ENCODE measurements at places on chromosomes 6 and 20.

DNA sequence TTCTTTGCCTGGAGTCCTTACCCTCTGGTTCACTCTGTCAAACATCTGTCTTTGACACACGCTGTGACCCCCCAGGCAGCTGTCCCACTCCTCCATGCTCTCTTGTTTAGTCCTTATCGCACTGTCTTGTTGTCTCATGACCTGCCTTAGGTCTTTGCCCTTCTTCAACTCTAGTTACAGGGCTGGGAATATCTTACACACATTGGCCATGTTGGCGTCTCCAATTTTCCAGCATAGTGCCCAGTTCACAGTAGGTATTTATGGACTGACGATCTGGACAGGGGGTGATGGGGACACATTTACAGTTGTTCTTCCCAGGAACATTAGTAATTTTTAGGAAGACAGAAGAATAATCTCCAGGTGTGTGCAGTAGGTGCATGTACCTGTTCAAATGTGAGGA, 129.7 kb upstream of the SLC22A16 start:
- no peak for DNase-seq

DNA sequence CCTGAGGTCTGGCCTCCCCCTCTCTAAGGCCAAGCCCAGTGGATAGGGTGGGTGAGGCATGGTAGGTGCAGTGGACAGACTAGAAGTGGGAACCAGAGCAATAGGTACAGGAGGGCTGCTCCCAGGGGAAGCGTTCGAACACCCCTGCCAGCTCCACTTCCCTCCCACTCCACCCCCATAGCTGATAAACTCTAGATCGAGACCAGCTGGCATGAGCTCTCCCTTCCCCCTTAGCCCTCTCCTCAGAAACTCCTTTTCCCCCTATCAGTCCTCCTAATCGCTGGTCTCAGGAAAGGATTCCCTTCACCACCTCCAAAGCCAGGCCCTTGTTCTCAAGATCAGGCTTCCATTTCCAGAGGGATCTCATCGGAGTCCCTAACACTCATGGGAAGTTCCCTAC, 6.0 kb upstream of the FAM83C start:
- DNase-seq, result no peak

GRCh38 chr6:102474041-102474807, 1080.7 kb downstream of the GRIK2 start:
- DNase-seq, result no peak

DNA sequence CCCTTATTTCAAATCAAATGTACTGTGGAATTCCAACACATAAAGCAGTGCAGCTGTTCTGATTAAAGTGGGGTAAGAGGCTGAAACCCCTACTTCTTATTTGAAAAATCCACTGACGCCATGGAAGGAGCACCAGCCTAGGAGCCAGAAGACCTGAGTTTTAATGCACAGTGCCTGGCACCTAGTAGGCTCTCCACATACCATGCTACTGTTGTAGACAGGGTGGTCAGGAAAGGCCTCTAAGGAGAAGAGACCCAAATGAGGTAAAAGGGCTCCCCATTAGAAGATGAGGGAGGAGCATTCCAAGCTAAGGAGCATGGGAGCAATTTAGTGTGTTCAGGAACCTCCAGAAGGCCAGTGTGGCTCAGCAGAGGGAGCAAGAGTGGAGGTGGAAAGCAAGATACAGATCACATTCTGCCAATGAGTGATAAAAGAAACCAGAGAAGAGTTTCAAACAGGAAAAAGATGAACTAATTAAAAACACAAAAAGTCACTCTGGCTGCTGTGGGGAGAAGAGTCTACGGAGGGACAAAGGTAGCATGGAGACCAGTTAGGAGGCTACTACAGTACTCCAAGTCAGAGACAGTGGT, 11.8 kb upstream of the ZNF76 start:
- peak; percentile 22 for DNase-seq

- DNase-seq, result no peak
These were observed 38.9 kb downstream of the DLL1 start for GRCh38 chr6:170251776-170252571.

Measured in activated T-cell treated with anti-CD3 and anti-CD28 coated beads, Interleukin-2, amount 50 U/mL, for 48 hours (primary cell).